ENCODE measurements at places on chromosomes 11 and 22.

DNA sequence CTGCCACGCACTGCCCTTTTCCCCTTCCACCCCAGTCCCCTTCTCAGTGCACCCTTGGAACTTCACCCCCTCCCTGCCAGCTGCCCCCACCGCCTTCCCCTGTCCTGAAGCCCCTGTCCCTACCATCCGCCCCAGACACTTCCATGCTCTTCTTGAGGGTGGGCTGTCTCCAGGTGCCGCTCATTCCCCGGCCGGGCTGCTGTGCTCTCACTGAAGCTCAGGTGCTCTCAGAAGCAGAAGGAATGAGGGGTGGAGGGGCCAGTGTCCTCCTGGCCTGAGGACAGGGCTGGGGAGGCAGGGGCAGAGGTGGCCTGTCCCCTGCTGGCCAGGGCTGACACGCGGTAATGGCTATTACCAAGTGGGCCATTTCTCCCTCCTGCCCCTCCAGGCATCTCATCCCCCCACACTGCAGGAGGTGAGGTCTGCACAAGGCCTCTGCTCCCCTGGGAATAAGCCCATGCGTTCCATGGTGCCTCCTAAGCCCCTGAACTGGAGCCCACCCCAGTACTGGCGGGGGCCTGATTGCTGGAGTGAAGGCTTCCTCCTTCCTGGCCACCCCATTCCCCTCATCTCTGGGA is 6.6 kb upstream of the BID start:
- DNase-seq = no peak

GRCh38 chr11:86510674-86511073 is 136.0 kb downstream of the CCDC81 start:
- no peak for DNase-seq

DNA sequence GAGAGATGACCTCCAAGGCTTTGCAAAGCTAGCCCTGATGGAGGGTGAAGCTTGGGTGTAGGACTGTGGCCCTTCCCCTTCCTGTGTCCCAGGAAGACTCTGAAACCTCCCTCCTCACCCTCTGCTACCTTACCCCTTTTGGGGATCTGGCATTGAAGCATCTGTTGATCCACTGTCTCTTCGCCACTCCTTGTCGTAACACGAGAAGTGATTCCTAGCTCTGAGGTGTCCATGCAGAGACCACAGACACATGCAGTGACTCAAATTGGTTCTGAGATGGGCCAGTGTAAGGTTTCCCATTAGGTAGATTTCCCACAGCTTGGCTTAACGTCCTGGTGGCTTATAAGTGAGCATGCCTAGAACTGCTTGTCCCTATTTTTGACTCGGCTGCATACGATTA is 101.4 kb downstream of the ZBTB16 start:
- no peak for DNase-seq

- DNase-seq = peak; percentile 74
These were observed 50.0 kb downstream of the C11orf58 start for GRCh38 chr11:16788141-16789062.

DNA sequence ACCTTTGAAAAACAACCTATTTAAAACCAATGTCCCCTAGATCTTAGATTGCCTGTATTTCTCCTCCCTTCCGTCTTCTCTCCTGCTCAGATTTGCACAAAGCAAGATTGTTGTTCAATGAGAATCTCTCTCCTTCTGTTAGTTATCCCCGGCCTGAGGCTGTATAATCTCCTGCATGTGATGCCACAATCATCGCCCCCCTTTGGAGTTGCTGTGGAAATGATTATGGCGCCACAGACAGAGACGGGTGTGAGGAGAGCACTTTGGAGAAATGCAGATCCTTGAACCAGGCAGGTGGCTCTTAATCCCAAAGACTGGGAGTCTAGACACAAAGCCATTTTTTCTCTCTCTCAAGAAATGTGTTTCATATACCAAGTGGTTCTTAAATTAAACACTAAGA is 941.3 kb downstream of the OPCML start:
- DNase-seq = no peak

DNA sequence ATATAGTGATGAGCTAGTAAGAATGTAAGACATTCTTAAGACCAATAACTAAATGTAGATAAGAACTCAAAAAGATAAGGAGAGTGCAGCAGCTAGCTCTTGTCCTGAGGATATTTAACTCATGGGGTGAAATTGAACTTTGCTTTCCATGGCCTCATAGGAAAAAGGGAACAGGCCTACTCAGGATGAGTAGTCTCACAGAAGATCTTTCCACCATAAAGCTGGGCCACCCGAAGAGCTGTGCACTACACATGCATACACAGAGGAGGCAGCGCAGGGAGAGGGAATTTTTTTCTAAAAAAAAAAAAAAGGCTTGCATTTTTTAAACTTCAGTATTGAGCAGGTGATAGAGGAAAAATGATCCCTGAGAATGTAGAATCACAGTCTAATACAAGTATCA is 59.9 kb upstream of the CFAP300 start:
- DNase-seq = no peak

GRCh38 chr22:29780748-29781676 is 13.8 kb downstream of the UQCR10 start:
- DNase-seq = no peak

GRCh38 chr11:108669711-108670110 is 4.8 kb downstream of the DDX10 start:
- DNase-seq = no peak

GRCh38 chr11:72732329-72732728 is 19.9 kb downstream of the ARAP1 start:
- no peak for DNase-seq

GRCh38 chr22:20563466-20563906 is 56.1 kb downstream of the MED15 start:
- DNase-seq = peak; percentile 39

DNA sequence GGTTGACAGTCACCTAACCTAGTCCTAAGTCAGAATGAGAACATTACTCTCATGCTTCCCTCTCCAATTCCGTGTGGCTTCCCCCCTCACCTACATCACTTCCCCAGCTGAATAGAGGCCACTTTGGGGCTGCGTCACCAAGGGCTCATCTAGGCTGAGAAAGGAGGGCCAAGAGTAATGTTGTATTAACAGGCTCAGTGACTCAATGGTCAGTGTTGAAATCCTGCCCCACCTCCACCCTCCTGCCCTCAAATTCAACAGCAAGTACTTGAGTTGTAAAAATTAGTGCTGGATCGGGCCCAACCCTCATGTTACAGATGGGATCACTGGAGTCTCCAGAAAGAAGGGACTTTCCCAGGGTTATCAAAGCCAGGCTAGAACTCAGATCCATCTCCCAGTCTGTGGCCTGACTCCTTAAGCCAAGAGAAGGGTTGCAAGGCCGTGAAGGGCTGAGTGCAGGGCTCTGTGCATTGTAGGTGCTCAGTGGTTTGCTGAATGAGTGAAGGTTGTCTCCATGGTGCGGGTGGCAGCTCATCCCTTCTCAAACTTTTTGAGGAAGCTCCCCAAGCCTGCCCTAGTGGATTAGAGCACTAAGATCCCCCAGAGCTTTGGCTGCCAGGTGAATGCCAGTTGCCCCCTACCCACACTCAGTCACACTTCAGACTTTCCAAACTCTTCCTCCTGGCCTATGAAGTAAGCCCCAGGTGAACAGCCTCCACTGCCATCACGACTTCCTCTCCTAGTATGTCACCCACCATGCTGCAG is 3.2 kb downstream of the DGAT2 start:
- DNase-seq = no peak

DNA sequence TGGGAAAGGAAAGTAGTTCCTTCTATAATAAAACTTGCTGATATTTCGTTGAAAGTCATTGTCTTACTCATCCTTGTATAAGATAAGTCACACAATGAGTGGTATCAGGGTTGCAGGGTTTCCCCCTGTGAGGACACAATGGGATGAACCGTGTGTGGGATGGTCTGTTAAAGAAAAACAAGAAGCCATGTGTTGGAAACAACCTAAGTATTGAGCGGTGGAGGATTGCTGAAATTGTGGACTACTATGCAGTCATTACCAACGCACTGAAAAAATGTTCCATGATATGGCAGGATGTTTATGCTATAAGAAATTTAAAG is 28.6 kb downstream of the PTPRJ start:
- peak; percentile 83 for DNase-seq

DNA sequence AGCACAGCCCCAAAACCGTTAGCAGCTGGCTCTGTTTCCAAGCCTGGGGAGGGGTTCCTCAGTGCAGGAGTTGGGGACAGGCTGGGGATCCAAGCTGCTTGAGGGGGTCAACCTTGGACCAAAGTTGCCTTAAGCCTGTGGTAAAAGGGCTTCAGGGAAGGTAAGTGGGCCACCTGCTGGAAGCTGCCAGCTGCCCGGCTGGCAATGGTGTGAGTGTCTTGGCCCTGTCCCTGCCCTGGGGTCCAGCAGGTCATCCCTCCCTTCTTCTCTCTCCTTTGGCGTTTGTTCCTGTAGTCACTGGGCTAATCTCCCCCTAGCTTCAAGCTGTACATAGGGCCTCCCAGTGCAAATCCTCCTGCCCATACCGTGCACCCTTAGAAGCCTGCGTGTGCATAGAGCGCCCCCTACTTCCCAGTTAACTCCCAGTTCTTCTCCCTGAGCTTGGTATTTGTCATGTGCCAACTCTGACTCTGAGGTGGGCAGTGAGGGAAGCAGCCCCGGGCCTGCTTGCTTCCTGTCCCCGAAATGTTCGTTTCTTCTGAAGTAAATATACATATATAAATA is 4.4 kb downstream of the TMEM258 start:
- DNase-seq = peak; percentile 21

All from activated CD4-positive, alpha-beta T cell treated with anti-CD3 and anti-CD28 coated beads for 48 hours (primary cell).